Kidney epithelial cell (primary cell): ENCODE measurements at places on chromosomes 3 and 15. TPM values are rescaled to one million over a fixed set of nuclear protein-coding genes. Genes with fewer than 3 reads are reported as not detected.

Gene TUSC7
- not detected in 2 replicates for total RNA-seq

Gene CYP11A1
- 2.0 and 2.9 TPM in 2 replicates for total RNA-seq

Gene CXCR6
- total RNA-seq: not detected in 2 replicates

Gene ZNF280D
- 13.3 and 17.2 TPM in 2 replicates for total RNA-seq

Gene TMEM39A
- 27.7 and 52.9 TPM in 2 replicates for total RNA-seq

Gene TGM4
- not detected in 2 replicates for total RNA-seq

Gene C3orf20
- 0.13 TPM in 1 of 2 replicates, not detected in the other for total RNA-seq
